ENCODE measurements at places on chromosomes 12 and 14. TPM values are rescaled to one million over a fixed set of nuclear protein-coding genes. Genes with fewer than 3 reads are reported as not detected.

DNA sequence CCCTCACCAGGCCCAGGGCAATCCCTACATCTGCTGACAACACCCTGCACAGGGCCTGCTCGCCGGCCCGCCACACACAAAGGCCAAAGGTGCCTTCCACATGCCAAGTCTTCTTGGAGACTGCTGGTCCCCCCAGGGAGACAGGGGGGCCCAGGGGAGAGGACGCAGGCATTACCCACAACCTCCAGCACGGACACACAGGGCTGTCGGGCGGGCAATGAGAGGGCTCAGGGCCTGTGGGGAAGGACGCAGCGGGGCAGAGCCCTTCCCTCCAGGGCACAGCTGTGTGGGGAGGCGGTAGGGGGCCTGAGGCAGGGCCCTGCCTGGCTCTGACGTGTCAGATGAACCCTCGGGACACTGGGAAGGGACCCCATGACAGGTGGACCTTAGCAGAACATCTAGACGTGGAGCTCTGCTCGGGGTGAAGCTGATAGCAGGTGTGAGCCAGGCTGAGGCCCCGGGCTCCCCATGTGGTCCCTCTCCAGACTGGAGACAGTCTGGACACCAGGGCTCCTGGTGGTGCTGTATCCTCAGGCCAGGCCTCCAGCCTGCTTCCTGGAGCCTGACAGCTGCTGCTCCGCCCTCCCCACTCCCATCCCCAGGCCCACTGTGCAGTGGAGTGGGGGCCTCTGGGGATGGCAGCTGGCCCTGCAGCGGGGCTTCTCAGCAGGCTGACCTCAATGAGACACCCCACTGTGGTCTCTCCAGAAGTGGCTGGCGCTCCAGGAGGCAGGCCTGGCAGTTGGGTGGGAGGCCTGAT lies 31.6 kb upstream of the NUDT14 start:
- no peak for DNase-seq

DNA sequence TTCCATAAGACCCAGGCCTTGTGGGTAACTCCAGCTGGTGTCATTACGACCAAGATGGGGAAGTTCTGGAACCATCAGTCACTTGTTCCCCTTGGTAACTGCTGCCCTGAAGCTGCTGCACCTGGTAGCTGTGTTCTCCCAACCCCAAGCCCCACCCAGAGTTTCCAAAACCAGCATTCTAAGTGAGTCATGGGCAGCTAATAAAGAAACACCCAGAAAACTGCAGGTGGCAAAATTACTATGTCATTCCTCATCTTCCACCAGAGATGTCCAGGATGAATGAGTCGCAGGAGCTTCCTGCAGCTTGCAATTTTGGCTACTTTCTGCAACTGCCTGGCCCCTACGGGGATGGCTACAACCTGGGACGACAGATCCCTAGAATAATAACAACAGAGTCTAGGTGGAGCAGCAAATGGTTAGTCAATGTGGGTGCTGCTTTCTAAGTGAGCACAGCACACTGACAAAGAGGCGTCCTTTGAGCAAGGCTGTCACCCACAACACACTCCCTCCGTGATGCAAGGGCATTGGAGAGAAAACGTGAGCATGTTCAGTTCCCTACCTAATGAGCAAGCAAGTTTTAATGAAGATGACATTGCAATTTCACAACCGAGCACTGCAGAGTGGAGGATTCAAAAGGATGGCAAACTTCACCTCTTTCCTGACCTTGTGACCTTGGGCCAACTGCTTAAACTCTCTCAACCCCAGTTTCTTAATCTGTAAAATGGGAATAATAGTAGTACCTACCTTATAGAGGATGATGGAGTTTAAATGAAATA lies 301.4 kb upstream of the NOS1 start:
- DNase-seq: peak; percentile 57

- DNase-seq: no peak
Observed at GRCh38 chr12:110613071-110613770, 708 bp upstream of the TCTN1 start.

DNA sequence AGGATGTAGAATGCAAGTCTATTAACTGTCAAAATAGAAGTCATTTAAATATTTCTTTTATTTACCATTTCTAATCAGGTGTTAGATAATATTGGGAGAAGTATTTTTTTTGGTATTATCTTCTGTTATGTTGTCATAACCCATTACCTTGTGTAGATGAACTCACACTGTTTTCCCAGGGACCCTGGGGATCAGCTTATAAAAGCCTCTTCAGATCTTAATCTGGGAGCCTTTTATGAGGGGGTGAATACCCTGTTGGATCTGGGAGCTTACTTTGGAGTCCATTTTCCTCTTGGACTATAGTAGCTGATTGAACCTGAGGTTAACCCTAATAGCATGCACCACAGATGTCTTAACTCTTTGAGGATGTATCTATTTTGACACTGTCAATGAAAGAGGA lies 176.3 kb upstream of the ATP2B1 start:
- no peak for DNase-seq

DNA sequence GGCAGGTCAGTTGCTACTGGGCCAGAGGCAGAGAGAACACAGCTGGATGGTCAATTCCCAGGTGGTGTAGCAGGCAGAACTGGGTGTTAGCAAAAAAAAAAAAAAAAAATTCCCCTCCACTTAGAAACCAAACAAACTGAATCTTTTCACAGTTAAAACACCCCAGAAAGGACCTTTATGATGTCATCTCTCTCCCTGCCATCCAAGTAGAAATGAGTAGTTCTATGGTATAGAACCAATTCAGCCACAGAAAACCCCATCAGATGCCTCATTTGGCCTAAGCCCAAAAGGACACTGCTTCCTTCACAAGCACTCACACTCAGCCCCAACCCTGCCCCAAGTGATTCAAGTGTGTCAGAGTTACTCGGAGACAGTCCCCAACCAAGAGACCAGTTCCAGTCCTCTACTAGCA lies 230.8 kb downstream of the DPF3 start:
- DNase-seq: no peak

DNA sequence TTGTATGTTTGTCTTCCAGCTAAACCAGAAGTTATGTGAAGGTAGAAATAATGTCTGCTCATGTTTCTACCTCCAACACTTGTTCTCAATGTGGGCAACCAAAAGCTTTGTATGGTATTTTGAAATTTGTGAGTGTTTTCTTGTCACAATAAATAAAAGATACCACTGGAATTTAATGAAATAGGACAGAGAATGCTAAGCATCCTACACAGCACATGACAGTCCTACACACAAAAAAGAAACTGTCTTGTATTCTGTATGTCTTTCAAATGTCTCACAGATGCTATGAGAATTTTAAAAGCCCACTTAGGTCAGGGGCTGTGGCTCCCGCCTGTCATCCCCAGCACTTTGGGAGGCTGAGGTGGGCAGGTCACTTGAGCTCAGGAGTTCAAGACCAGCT lies 68.9 kb downstream of the RALGAPA1 start:
- DNase-seq: no peak

DNA sequence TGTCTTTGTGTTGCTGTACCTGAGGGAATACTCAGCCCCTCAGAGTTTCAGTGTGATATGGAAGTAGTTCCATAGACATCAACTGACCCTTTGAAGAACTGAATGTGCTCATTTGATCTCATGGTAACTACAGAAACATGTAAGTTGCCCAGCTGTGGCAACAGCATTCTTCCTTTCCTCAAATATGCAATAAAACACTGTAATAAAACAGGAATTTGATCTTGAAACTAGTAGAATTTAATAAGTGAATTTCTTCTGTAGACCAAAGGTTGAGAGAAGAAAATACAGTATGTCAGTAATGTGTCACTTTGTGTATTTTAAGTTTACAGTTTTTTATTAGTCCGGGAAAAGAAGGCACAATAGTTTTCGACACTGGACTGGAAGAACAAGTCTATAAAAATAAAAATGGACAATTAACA lies 31.9 kb downstream of the KCTD10 start:
- DNase-seq: no peak

- DNase-seq: no peak
Observed at GRCh38 chr14:68922886-68923285, 56.2 kb downstream of the ACTN1 start.

- no peak for DNase-seq
Observed at GRCh38 chr14:70281939-70282338, 77.5 kb downstream of the COX16 start.

GRCh38 chr12:9758119-9758518 lies 2.6 kb downstream of the CD69 start:
- no peak for DNase-seq

DNA sequence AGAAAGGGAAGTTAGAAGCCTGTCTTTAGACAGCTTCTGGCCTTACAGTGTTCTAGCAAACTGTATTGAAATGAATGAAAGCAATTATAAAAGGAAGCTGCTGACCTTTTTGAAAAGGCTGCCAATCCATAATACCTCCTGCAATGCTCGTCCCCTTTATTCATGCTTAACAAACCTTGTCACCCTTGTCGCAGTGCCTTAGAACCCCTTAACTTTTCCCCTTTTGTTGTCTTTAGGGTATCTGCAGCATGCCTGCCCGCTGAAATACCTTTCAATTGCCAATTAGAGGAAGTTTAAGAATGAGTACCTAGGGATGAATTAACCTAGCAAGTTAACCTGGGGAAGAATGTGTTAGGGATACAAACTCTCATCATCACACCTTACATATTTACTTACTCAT lies 731.2 kb downstream of the RERGL start:
- DNase-seq: no peak

GRCh38 chr12:25884024-25884919 lies 74.2 kb upstream of the RASSF8 start:
- DNase-seq: no peak

DNA sequence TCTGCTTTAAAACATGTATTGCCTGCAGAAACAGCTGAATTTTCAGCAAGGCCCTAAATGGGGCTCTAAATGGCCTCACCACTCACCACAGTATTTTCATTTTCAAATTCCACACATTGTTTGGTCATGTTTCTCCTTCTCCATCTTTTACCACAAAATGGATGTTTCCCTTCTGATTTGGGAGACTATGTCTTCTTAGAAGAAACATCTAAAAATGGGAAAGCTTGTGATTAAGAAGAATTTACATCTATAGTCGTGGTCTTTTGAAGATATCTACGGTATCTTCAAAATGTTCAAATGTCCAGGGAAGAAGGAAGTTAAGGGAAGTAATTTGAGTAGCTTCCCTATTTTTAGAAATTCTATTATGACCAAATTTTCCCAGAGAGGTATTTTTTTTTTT lies 20.7 kb upstream of the TUBA1C start:
- peak; percentile 65 for DNase-seq

- DNase-seq: no peak
Observed at GRCh38 chr12:51076236-51076930, 7.0 kb downstream of the CSRNP2 start.

GRCh38 chr12:21559855-21560569 lies 33.9 kb downstream of the SPX start:
- no peak for DNase-seq

- DNase-seq: peak; percentile 14
Observed at GRCh38 chr14:85316701-85317410, 213.1 kb upstream of the FLRT2 start.

GRCh38 chr14:64801800-64802199 lies 77.9 kb downstream of the SPTB start:
- peak; percentile 20 for DNase-seq

GRCh38 chr12:104423273-104423672 lies 33.5 kb upstream of the CHST11 start:
- no peak for DNase-seq

DNA sequence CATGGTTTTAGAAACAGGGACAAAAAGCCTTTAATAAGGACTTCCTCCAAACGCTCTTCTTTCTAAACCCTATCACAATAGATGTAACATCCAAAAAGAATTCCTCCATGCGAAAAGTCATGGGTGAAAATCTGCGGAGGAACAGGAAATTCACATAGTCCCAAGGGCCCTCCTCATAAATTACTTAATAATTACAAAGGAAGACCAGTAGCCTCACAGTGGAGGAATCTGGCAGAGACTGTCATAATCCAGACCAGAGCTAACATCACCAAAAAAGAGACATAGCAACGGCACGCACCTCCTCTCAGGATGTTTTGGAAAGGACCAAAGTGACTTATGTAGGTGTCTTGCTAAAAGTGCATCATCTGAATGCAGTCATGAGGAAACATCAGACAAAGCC lies 165.7 kb downstream of the ANO2 start:
- no peak for DNase-seq

DNA sequence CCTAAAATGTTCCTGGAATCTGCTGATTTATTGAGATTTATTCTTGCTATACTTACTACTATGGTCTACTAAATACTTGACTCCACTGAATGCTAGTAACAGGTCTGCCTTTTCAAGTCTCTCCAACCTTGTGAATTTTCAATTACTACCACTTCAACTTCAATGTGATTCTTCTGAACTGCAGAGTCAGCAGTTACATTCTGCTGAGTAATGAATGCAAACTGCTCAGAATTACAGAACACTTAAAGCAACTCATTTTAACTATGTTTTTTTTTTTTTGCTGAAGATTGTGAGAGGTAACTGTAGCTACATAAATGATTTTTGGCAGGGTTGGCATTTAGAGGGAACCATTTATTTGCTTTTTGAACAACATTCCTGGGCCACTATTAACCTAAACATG lies 41.8 kb downstream of the ARF6 start:
- DNase-seq: no peak

Gene TCL1B
- total RNA-seq: not detected

Gene SLC17A8
- total RNA-seq: not detected

Gene GALNT9
- not detected for total RNA-seq

Gene CLEC7A
- not detected for total RNA-seq

Gene NUDT14
- 4.0 TPM for total RNA-seq

Gene INSM2
- not detected for total RNA-seq

Data from RPMI7951 (cell line).